Cardiac muscle cell (in vitro differentiated cells and primary cell): ENCODE measurements at places on chromosomes 7 and 10. TPM values are rescaled to one million over a fixed set of nuclear protein-coding genes. Genes with fewer than 3 reads are reported as not detected.

Gene SAMD9L
- not detected in 2 replicates for polyA plus RNA-seq

Gene ADAM22
- polyA plus RNA-seq: 1.1 and 3.5 TPM in 2 replicates

Gene GRM3
- polyA plus RNA-seq: 0.75 and 0.78 TPM in 2 replicates

Gene RSPH10B2
- not detected in 2 replicates for polyA plus RNA-seq

Gene DIP2C
- 9.1 and 12.1 TPM in 2 replicates for polyA plus RNA-seq

Gene MMP21
- not detected in 2 replicates for polyA plus RNA-seq

Gene SPDYE8
- polyA plus RNA-seq: 0.44 and 0.97 TPM in 2 replicates

Gene MYO1G
- polyA plus RNA-seq: 0.20 and 0.78 TPM in 2 replicates

Gene TMEM26
- polyA plus RNA-seq: 0.91 and 1.2 TPM in 2 replicates

Gene PLAU
- polyA plus RNA-seq: 4.0 and 4.1 TPM in 2 replicates

Gene DDC
- polyA plus RNA-seq: not detected in 2 replicates

Gene CALY
- polyA plus RNA-seq: 12.3 and 14.8 TPM in 2 replicates

Gene EMX2
- polyA plus RNA-seq: not detected in 2 replicates

Gene ACTL6B
- polyA plus RNA-seq: not detected in 2 replicates

Gene TUBAL3
- polyA plus RNA-seq: not detected in 2 replicates

Gene PANK1
- polyA plus RNA-seq: 38.2 and 39.0 TPM in 2 replicates

Gene PON1
- 0.34 and 0.51 TPM in 2 replicates for polyA plus RNA-seq

Gene ADK
- polyA plus RNA-seq: 57.4 and 73.8 TPM in 2 replicates

Gene SPDYE6
- 2.2 and 2.4 TPM in 2 replicates for polyA plus RNA-seq

Gene NODAL
- polyA plus RNA-seq: 0.07 and 0.64 TPM in 2 replicates

Gene CABCOCO1
- 1.5 and 3.9 TPM in 2 replicates for polyA plus RNA-seq

Gene C10orf143
- polyA plus RNA-seq: 1.5 and 5.7 TPM in 2 replicates

Gene CALML3
- polyA plus RNA-seq: not detected in 2 replicates

Gene ZNF438
- polyA plus RNA-seq: 2.9 and 4.9 TPM in 2 replicates

Gene LRRC72
- polyA plus RNA-seq: not detected in 2 replicates

Gene CLDN4
- polyA plus RNA-seq: 0.99 and 1.9 TPM in 2 replicates

Gene C10orf105
- 0.85 TPM in 1 of 2 replicates, not detected in the other for polyA plus RNA-seq

Gene FKBP6
- 0.11 TPM in 1 of 2 replicates, not detected in the other for polyA plus RNA-seq

Gene SRRM3
- polyA plus RNA-seq: 1.3 and 2.7 TPM in 2 replicates

Gene ELAPOR2
- 50.6 and 70.7 TPM in 2 replicates for polyA plus RNA-seq

Gene SLC26A5
- 0.12 and 0.44 TPM in 2 replicates for polyA plus RNA-seq

Gene CPA2
- 0.39 TPM in 1 of 2 replicates, not detected in the other for polyA plus RNA-seq

Gene WNT8B
- not detected in 2 replicates for polyA plus RNA-seq

Gene TRPV5
- polyA plus RNA-seq: 0.09 TPM in 1 of 2 replicates, not detected in the other

Gene ITPRID1
- polyA plus RNA-seq: not detected in 2 replicates

Gene UBTD1
- 13.1 and 15.8 TPM in 2 replicates for polyA plus RNA-seq

Gene CALML5
- polyA plus RNA-seq: not detected in 2 replicates

Gene APBB1IP
- polyA plus RNA-seq: not detected in 2 replicates

Gene POM121L12
- polyA plus RNA-seq: not detected in 2 replicates

Gene HOXA4
- polyA plus RNA-seq: 0.46 TPM in 1 of 2 replicates, not detected in the other

Gene PRSS2
- polyA plus RNA-seq: not detected in 2 replicates

Gene YKT6
- polyA plus RNA-seq: 76.2 and 105 TPM in 2 replicates

Gene CYP26A1
- 1.2 and 3.0 TPM in 2 replicates for polyA plus RNA-seq

Gene THSD7A
- polyA plus RNA-seq: 1.5 and 1.8 TPM in 2 replicates

Gene BCL7B
- 37.8 and 45.7 TPM in 2 replicates for polyA plus RNA-seq

Gene SHH
- polyA plus RNA-seq: not detected in 2 replicates

Gene KIAA1549
- 7.5 and 8.8 TPM in 2 replicates for polyA plus RNA-seq

Gene TRIM73
- polyA plus RNA-seq: 10.9 and 11.2 TPM in 2 replicates
